ENCODE measurements at places on chromosomes 6 and 20.

DNA sequence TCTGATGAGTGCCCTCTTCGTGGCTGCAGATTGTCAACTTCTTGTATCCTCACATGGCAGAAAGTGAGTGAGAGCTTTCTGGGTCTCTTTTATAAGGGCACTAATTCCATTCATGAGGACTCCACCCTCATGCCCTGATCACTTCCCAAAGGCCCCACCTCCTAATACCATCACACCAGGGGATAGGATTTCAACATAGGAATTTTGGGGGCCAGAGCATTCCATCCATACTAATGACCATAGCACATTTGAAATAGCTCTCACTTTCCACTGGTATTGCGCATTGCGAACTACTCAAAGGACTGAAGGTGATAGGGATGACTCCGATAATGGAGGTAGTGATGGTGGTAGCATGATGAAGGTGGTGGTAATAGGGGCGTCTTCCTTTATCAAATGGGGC lies 324.3 kb downstream of the PRL start:
- H3K27me3 ChIP-seq: no peaks in the 10 kb centered on the region
- H3K27ac ChIP-seq: no peak overlapping the region
- H3K4me1 ChIP-seq: peaks cover 9% of the 10 kb centered on the region
- H3K36me3 ChIP-seq: no peaks in the 10 kb centered on the region
- no peak for DNase-seq
- no peak overlapping the region for H3K4me3 ChIP-seq

- no peak overlapping the region for H3K4me3 ChIP-seq
- H3K36me3 ChIP-seq: no peaks in the 10 kb centered on the region
- no peaks in the 10 kb centered on the region for H3K4me1 ChIP-seq
- no peaks in the 10 kb centered on the region for H3K27me3 ChIP-seq
- no peak for DNase-seq
- H3K27ac ChIP-seq: no peak overlapping the region
These were observed 33.2 kb upstream of the PCMTD2 start for GRCh38 chr20:64222291-64222735.

- DNase-seq: no peak
- H3K27ac ChIP-seq: no peak overlapping the region
- no peaks in the 10 kb centered on the region for H3K27me3 ChIP-seq
- no peaks in the 10 kb centered on the region for H3K36me3 ChIP-seq
- H3K4me3 ChIP-seq: no peak overlapping the region
- H3K4me1 ChIP-seq: no peaks in the 10 kb centered on the region
These were observed 425.1 kb upstream of the JAG1 start for GRCh38 chr20:11098888-11099287.

- DNase-seq: no peak
- no peaks in the 10 kb centered on the region for H3K4me1 ChIP-seq
- peaks cover 28% of the 10 kb centered on the region for H3K27me3 ChIP-seq
- no peak overlapping the region for H3K4me3 ChIP-seq
- no peaks in the 10 kb centered on the region for H3K36me3 ChIP-seq
- no peak overlapping the region for H3K27ac ChIP-seq
These were observed 79.0 kb upstream of the SPACA1 start for GRCh38 chr6:87968435-87969278.

GRCh38 chr20:47934761-47935160 lies 149.5 kb upstream of the SULF2 start:
- no peak overlapping the region for H3K27ac ChIP-seq
- DNase-seq: no peak
- H3K4me1 ChIP-seq: no peaks in the 10 kb centered on the region
- no peaks in the 10 kb centered on the region for H3K27me3 ChIP-seq
- H3K4me3 ChIP-seq: no peak overlapping the region
- H3K36me3 ChIP-seq: no peaks in the 10 kb centered on the region

- no peak for DNase-seq
- H3K4me3 ChIP-seq: no peak overlapping the region
- no peaks in the 10 kb centered on the region for H3K36me3 ChIP-seq
- H3K27me3 ChIP-seq: no peaks in the 10 kb centered on the region
- peaks cover 3% of the 10 kb centered on the region for H3K4me1 ChIP-seq
- no peak overlapping the region for H3K27ac ChIP-seq
These were observed 60.8 kb upstream of the CARMIL1 start for GRCh38 chr6:25218346-25218745.

DNA sequence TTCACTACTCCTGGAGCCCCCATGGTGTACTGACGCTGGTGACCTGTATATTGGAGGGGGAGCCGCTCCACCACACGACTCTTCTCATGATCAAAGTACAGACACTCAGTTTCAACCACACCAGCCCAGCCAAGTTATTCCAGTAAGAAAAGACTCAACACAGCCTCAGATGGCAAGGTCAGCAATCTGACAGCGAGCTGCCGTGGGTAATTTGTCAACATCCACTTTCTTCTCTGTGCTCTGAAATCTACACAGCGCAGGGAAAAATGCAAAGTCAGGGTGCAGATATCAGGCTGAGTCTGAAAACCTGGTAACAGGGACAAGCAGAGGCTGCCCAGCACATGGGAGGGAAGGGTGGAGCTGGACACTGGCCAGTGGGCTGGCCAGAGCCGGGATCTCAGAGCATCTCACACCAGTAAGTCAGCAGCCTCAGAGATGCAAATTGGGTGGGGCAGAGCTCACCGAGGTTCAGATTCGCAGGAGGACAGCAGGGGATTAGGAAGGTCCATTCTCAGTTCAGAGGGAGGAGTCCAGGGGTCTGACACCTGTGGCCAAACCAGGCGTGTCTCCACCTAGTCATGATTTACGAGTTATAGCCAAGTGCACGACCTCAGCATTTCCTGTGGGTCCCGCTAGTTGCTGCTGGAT lies 44.5 kb upstream of the RPS6KA2 start:
- no peak overlapping the region for H3K27ac ChIP-seq
- H3K4me1 ChIP-seq: no peaks in the 10 kb centered on the region
- no peak for DNase-seq
- H3K27me3 ChIP-seq: peaks cover 24% of the 10 kb centered on the region
- no peak overlapping the region for H3K4me3 ChIP-seq

DNA sequence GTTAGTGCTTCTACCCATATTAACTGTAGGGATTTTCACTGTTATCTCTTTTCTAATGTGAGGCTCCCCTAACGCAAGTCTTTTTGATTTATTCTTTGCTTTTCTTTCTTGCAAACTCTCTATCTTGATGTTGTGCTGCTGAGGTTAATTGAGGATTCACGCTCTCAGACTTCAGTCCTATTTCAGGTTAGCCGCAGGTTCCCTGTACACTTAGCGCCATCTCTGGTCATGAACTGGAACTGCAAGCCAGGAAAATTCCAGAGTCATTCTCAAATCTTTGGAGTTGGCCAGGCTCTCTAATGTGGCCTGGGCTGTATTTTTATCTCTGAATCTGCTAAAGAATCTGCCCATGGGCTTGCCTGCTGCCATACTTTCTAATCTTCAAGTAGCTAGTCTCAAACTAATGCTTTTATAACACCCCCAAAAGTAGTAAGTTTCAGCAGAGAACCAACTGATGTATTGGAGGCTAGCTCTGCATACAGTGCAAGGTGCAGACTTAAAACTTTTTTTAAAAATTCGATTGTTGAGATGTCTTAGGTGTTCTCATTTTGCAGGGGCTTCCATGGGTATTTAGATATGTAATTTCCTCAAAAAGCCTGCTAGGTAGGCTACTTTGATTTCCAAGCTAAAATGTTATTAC lies 91.1 kb upstream of the OPRM1 start:
- H3K4me1 ChIP-seq: no peaks in the 10 kb centered on the region
- no peak overlapping the region for H3K4me3 ChIP-seq
- H3K27me3 ChIP-seq: no peaks in the 10 kb centered on the region

- H3K27me3 ChIP-seq: no peaks in the 10 kb centered on the region
- no peak overlapping the region for H3K4me3 ChIP-seq
- no peak overlapping the region for H3K27ac ChIP-seq
- H3K4me1 ChIP-seq: no peaks in the 10 kb centered on the region
These were observed 41.7 kb downstream of the SLC16A10 start for GRCh38 chr6:111129013-111129412.

GRCh38 chr20:63782051-63782471 lies 42.5 kb downstream of the SLC2A4RG start:
- no peak for DNase-seq
- no peaks in the 10 kb centered on the region for H3K36me3 ChIP-seq
- peaks cover 6% of the 10 kb centered on the region for H3K4me1 ChIP-seq
- no peaks in the 10 kb centered on the region for H3K27me3 ChIP-seq

GRCh38 chr6:35084511-35085203 lies 56.5 kb downstream of the TCP11 start:
- H3K36me3 ChIP-seq: peaks cover 83% of the 10 kb centered on the region
- no peak overlapping the region for H3K4me3 ChIP-seq
- no peaks in the 10 kb centered on the region for H3K27me3 ChIP-seq
- no peak for DNase-seq
- no peak overlapping the region for H3K27ac ChIP-seq
- peaks cover 18% of the 10 kb centered on the region for H3K4me1 ChIP-seq

DNA sequence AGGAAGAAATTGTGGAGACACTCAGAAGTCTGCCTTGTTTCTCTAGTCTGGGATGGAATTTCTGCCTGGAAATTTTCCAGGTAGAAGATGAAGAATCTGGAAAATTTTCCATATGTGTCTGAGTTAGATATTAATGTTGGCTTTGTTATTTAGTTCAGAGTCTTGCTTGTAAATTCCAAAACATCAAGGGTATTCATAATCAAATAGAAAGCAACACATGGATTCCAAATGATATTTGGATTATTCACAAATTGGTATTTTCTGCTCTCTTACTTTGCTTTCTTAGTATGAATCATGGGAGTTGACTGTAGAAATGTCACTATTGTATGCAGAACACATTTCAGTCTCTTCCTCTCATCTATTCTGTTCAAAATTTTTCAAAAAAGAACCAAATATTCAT lies 116.0 kb downstream of the GRIK2 start:
- H3K27ac ChIP-seq: no peak overlapping the region
- H3K4me1 ChIP-seq: no peaks in the 10 kb centered on the region
- no peaks in the 10 kb centered on the region for H3K27me3 ChIP-seq
- DNase-seq: no peak
- H3K36me3 ChIP-seq: no peaks in the 10 kb centered on the region
- no peak overlapping the region for H3K4me3 ChIP-seq

- H3K36me3 ChIP-seq: no peaks in the 10 kb centered on the region
- no peaks in the 10 kb centered on the region for H3K4me1 ChIP-seq
- no peak for DNase-seq
- H3K4me3 ChIP-seq: no peak overlapping the region
- no peaks in the 10 kb centered on the region for H3K27me3 ChIP-seq
These were observed 77.5 kb upstream of the NNAT start for GRCh38 chr20:37443596-37443995.

GRCh38 chr6:5199702-5200101 lies 61.0 kb downstream of the LYRM4 start:
- no peaks in the 10 kb centered on the region for H3K36me3 ChIP-seq
- H3K27ac ChIP-seq: no peak overlapping the region
- no peak overlapping the region for H3K4me3 ChIP-seq
- peaks cover 11% of the 10 kb centered on the region for H3K4me1 ChIP-seq
- no peaks in the 10 kb centered on the region for H3K27me3 ChIP-seq

DNA sequence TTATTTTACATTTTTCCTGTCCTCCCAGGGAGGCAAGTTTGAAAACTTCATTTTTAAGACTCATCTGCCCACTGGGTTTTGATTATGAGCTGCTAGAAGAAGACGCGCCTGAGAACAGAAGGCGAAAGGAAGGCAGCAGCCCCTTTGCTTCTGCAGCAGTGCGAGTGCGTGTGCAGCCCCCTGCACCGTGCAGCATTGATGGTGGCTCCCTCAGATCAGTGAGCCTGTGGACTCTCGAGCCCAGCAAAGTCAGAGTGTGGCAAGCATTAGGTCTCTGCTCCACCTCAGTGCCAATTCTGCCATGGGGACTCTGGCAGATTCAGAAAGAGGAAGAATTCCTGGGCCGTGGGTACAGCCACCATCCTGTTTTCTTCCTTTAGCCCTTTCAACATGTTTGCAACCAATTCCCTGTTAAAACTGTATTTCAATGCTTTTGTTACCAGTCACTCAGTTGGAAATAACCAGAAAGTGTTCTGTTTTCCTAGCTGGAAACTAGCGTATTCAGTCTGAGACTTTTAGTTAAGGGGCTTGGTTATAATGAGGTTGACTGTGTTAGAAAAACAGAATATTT lies 134.8 kb upstream of the OGFRL1 start:
- no peak overlapping the region for H3K4me3 ChIP-seq
- no peaks in the 10 kb centered on the region for H3K27me3 ChIP-seq
- peaks cover 7% of the 10 kb centered on the region for H3K4me1 ChIP-seq
- DNase-seq: no peak
- H3K27ac ChIP-seq: no peak overlapping the region
- H3K36me3 ChIP-seq: no peaks in the 10 kb centered on the region

- H3K27ac ChIP-seq: no peak overlapping the region
- H3K4me1 ChIP-seq: peaks cover 8% of the 10 kb centered on the region
- no peaks in the 10 kb centered on the region for H3K27me3 ChIP-seq
- no peaks in the 10 kb centered on the region for H3K36me3 ChIP-seq
These were observed 239.7 kb upstream of the GMDS start for GRCh38 chr6:2485116-2485515.

DNA sequence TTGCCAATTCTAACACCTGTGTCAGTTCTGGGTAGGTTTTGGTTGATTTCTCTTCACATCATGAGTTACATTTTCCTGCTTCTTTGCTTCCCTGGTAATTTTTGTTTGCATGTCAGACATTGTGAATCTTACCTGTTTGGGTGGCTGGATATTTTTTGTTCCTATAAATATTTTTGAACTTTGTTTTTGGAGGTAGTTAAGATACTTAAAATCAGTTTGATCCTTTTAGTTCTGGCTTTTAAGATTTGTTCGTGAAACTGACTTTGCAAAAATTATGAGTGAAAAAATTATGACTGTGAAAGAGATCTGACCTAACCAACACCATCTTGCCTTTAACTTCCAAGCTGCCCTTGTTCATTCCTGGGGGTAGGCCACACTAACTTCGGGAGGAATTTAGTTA lies 69.5 kb downstream of the BCAS1 start:
- DNase-seq: no peak
- no peaks in the 10 kb centered on the region for H3K36me3 ChIP-seq
- no peak overlapping the region for H3K27ac ChIP-seq
- peaks cover 4% of the 10 kb centered on the region for H3K27me3 ChIP-seq
- H3K4me1 ChIP-seq: no peaks in the 10 kb centered on the region

GRCh38 chr6:12490904-12491571 lies 200.9 kb downstream of the EDN1 start:
- no peaks in the 10 kb centered on the region for H3K4me1 ChIP-seq
- no peaks in the 10 kb centered on the region for H3K36me3 ChIP-seq
- no peak overlapping the region for H3K27ac ChIP-seq
- no peak overlapping the region for H3K4me3 ChIP-seq

GRCh38 chr20:22374066-22374465 lies 210.3 kb downstream of the FOXA2 start:
- no peak for DNase-seq
- H3K36me3 ChIP-seq: no peaks in the 10 kb centered on the region
- H3K27ac ChIP-seq: no peak overlapping the region

- H3K27me3 ChIP-seq: no peaks in the 10 kb centered on the region
- no peaks in the 10 kb centered on the region for H3K4me1 ChIP-seq
- H3K4me3 ChIP-seq: no peak overlapping the region
- H3K36me3 ChIP-seq: no peaks in the 10 kb centered on the region
- H3K27ac ChIP-seq: no peak overlapping the region
These were observed 305.8 kb downstream of the CD83 start for GRCh38 chr6:14423330-14423729.

GRCh38 chr6:156657296-156657695 lies 119.9 kb upstream of the ARID1B start:
- H3K27ac ChIP-seq: no peak overlapping the region
- DNase-seq: no peak
- no peaks in the 10 kb centered on the region for H3K27me3 ChIP-seq
- no peak overlapping the region for H3K4me3 ChIP-seq
- H3K36me3 ChIP-seq: no peaks in the 10 kb centered on the region
- no peaks in the 10 kb centered on the region for H3K4me1 ChIP-seq

Measured in CD14-positive monocyte (primary cell).